ENCODE measurements at places on chromosomes 7 and 10.

GRCh38 chr7:111414374-111414773, 147.9 kb downstream of the IMMP2L start:
- no peak for DNase-seq

DNA sequence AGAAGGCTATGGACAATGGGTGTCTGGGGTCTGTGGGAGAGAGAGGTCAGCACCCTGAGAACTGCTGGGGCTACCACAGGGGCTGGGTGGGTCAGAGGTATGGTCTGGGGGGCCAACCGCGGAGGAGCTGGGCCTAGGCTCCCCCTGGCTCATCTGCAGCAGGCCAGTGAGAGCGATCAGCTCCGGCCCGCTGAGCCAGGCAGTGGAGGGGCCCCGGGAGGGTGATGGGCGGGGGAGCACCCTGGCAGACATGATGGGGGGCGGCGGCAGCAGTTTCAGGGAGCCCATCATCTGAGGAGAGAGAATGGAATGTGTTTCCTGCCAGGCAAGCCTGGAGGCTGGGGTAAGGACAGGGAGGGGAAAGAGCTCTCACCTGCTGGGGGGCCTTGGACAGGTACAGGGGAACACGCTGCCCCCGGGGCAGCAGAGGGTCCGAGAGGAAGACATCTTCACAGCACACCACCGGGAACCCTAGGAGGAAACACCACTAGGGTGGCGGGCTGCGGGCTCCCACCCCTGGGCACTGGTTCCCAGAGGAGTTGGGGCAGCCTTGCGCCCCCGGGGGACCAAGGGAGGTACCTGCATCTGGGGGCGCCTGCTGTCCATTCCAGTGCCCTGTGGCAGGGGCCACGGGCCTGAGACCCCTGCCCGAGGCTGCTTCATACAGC, 1.3 kb downstream of the SAP25 start:
- DNase-seq = no peak

GRCh38 chr10:24451325-24451820, 242.4 kb downstream of the KIAA1217 start:
- no peak for DNase-seq

DNA sequence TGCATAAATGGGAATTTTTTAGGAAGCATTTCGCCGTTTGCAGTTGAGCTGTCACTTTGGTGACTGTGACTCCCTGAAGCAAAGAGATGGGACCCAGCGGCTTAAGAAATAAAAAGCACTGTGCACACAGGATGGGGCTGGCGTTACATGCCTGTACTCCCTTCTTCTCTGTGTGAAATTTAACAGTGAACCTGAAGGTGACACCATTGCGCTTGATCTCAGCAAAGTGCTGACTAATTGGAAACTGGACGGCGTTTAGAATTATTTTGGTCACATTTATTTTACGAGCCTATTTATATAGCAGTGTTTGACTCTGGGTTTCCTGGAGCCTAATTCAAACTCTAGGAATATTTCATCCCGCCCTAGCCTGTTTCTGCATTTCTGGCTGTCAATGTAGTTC, 146.2 kb downstream of the PAXIP1 start:
- DNase-seq = no peak

DNA sequence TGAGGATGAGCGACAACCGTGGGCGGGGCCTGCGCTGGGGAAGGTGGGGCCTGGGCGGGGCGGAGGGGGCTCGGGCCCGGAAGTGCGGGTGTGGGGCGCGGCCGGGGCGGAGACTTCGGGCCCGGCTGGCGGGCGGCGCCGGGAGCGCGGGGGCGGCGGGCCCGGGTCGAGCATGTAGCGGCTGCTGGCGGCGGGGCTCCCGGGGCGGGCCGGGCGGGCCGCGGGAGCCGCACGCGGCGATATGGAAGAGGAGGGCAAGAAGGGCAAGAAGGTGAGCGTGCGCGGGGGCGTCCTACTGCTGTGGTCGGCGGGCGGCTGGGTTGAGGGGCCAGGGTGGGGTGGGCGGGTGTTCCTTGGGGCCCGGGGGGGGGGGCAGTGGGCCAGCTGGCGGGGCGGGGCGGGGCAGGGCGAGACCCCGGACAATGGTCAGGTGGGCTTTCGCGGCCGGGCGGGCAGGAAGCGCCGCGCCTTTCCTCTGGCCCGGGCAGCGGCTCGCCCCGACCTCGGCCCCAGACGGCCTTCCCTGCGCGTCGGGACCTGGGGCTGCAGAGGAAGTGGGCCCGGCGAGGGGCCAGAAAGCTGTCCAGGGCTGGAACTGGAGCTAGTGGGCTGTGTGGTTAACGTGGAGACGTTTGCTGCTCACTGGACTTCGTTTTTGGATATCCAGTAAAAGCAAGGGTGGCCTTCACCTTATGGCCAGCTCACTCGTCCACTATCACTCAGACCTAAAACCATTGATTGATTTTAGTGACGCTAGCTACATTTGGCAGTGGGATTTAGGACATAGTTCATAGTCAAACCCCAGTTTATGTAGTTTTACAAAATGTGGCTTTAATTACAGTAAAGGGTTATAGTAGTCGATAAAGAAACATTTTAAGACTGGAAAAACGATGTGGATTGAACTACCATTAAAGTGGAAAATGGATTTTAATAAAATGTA, at the start of gene CCM2:
Gene CCM2, plus strand, starts transcription at position 109 of the 940 bp plus-strand sequence. Its CDS starts 133 bp downstream, at position 242.
- no peak for DNase-seq

DNA sequence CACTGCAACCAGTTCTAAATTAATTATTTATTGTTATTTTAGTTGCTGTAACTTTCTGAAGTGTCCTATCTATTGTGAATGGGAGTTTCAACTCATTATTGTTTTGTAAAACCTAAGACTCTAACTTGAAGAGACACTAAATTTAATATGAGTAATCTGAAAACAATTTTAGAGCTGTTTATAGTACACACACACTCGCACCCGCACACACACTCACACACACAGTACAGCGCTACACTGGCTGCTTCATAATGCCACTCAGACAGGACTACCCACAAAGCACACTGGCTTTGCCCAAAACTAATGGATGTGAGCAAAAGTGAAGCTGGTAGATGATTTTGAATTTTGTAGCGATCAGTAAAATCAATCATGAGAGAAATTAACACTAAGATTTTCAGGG, 238.9 kb upstream of the ETV1 start:
- DNase-seq = no peak

DNA sequence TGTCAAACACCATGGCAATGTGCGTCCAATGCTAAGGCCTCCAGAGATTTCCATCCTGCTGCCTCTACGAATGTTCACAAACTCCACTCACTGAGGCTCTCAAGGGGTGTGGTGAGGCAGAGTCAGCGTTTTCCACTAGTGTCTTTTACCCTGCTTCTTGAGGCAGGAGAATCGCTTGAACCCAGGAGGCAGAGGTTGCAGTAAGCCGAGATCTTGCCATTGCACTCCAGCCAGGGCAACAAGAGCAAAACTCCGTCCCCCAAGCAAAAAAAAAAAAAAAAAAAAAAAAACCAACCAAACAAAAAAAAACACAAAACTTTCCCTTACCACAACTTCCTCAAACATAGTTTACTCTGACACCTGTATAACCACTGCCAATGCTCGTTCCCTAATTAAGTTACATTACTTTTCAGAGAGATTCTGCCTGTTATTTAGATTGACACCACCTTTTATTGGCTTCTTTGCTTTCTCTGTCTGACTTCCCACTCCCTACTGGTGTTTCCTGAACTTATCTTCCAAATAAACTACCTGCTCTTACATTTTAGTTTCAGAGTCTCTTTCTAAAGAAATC, 102.1 kb upstream of the ZNF746 start:
- no peak for DNase-seq

DNA sequence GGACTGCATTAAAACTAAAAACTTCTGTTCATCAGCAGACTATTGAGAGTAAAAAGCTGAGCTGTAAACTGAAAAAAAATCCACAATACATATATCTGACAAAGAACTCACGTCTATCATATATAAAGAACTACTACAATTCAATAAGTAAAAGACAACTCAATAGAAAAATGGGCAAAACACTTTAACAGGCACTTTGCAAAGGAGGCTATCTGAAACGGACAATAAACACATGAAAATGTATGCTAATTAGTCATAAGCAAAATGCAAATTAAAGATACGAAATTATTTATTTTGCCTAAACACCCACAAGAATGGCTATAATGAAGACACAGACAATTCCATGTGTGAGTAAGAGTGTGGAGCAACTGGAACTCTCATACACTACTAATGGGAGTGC, 18.1 kb downstream of the CARD11 start:
- no peak for DNase-seq

GRCh38 chr7:156985101-156985992, 25.1 kb downstream of the MNX1 start:
- no peak for DNase-seq

GRCh38 chr10:87771871-87772500, 46.0 kb downstream of the ATAD1 start:
- DNase-seq = no peak

GRCh38 chr10:93718937-93719725, 16.7 kb upstream of the FRA10AC1 start:
- no peak for DNase-seq

All from ovary (tissue), 10 donors.